ENCODE measurements at places on chromosomes 4 and X.
A peak's percentile ranks its signal among the peaks of the same experiment; 100 is the strongest.

DNA sequence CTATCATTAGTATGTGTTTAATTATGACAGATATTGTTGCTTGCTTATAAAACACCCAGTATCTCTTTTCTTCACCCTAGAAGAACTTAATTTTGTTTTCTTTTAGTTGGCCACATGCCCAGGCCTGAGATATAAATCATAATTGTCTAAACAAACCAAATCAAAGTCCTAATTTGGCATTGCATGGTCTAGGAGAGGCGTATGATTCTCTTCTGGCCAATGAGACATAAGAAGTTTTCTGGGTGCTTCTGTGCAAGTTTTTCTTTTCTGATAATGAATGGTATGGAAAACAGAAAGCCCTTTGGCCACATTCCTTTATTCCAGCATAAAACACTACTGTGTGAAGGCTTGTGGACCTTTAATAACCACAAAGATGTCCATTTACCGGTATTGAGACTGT is 192.9 kb upstream of the CTSO start:
- no peak for DNase-seq

- no peak for DNase-seq
Observed at GRCh38 chr4:152455311-152455710, 80.6 kb downstream of the FBXW7 start.

- DNase-seq: no peak
Observed at GRCh38 chr4:103002551-103002950, 17.0 kb downstream of the SLC9B1 start.

- peak; percentile 22 for DNase-seq
Observed at GRCh38 chr4:7854697-7855370, 84.8 kb downstream of the AFAP1 start.

DNA sequence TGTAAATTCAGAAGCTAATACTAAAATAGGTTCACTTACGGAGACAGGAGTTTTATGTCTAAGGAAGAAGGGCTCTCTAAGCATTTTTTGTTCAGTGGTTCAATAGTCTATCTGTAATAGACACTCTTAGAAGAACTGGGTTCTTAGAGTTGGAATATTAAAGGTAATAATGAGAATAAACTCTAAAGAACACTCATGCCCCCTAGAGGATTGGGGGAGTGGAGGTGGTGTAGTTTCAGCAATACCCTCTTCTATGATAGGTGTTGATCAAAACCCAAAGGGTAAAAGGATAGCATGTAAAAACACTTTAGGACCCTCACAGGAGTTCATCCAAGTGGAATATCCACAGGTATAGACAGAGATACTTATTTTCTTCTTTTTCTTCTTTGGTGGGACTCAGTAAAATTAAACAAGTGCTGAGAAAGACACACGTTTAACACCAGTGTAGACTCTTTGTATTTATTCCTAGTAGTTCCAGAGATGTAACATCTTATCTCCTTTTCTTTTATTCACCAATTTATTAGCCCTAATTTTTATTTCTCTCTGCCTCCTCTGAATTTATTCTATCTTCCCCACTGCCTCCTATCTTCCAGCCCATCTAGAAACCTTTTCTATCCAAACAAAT is 25.7 kb upstream of the MND1 start:
- peak; percentile 8 for DNase-seq

- no peak for DNase-seq
Observed at GRCh38 chr4:8709729-8710360, 117.3 kb downstream of the CPZ start.

DNA sequence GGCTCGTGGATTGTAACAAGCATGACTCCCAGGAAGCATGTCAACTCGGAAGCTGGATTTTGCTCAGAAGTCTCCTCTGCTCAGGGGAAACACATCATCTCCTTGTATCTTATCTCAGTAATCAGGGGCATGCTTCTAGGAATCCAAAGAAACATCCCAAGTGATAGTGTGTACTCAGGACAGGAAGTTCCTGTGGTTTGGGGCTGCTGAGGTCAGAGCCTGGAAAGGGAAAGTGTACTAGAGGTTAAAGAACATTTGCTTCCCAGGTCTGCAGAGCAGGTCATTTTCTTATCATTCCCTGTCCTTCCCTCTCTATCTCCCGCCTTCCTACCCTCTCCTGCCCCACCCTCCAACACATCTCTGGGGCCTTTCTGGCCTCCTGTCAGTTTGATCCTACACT is 38.8 kb downstream of the SLC34A2 start:
- peak; percentile 6 for DNase-seq

DNA sequence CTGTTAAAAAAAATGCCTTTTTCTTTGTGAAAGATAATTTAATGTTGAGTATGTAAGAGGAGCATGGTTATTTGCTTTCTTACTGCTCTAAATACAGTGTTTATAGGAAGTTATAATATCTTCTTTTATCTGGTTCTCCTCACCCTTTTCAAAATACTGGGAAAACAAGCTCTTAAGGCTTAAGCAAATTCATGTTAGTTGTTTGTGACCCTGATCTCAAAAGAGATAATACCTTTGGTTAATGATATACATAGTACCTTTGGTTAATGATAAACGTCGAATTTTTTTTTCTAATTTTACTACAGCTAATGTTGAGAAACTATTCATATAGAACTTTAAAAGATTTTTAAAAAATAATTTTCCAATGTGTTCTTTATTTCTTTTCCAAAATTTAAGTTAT is 180.1 kb downstream of the RAPGEF2 start:
- no peak for DNase-seq

DNA sequence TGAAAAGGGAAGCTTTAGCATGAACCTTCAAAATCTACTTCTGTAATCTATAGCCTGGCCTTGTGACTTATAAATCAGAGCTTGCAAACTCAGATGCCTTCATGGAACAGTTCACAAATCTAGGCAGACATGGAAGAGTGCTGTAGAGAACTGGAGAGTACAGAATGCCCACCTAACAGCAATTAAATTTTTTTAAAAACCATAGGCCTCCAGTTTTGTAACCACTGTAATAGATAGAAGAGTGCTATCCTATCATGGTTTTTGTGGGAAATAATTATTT is 10.4 kb downstream of the MTMR1 start:
- no peak for DNase-seq

DNA sequence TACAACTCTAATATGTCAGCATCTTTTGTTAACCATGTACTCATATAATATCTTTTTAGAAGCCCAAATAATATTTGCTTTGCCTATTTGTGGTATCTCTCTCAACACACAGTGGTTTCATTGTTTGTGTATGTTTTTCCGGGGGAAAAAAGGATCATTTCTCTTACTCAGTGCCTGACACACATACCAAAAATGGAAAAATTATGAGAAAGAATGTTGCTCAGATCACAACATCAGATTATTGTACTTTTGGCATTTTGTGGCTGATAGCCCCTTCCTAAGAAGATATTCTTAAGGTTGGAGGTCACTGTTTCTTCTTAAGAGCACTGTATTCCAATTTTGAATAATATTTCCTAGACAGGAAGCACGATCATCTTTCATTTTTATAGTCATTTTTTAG is 93.6 kb downstream of the PDLIM5 start:
- DNase-seq: peak; percentile 85

- no peak for DNase-seq
Observed at GRCh38 chrX:103250977-103251376, 4.0 kb downstream of the TCEAL8 start.

GRCh38 chr4:128161138-128161537 is 100.0 kb downstream of the LARP1B start:
- no peak for DNase-seq

DNA sequence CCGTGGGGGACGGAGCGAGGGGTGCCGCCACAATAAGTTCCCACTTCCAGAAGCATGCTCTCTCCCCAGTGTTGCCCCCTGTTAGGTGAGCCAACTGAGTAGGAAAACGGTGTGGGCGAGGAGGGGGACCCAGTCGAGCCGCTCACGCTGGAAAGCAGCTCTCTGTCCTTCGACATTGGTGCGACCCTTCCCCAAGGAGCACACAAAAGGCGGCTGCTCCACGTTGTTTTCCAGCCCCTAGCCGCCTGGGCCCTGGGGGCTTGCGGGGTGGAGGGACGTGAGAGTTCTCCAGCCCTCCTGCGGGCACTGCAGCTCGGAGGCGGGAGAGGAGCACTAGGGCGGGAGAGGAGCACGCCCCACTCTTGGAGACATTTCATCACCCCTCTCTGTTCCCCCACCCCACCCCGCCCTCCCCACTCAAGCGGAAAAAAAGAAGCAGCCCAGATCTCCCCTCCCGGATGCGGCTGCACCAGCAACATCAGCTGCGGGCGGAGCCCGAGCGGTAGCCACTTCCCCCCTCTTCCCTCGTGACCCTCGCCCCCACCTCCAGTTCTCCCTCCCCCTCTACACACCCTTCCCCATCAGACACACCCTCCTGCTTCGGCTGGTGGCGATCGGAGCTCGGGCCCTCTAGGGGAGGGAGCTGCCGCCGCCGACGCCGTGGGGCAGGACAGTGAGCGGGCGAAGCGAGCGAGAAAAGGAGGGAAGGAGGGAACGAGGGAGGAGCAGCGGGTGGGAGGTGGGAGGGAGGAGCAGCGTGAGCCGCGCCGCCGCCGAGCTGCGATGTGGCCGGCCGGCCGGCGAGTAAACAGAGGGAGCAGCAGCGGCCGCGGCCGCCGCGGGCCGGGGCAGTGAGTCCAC is at the start of gene DOCK11:
TSS of gene DOCK11 (plus strand) at position 755 of the 861 bp plus-strand sequence. CDS start 157 bp downstream, outside the sequence.
- peak; percentile 80 for DNase-seq

DNA sequence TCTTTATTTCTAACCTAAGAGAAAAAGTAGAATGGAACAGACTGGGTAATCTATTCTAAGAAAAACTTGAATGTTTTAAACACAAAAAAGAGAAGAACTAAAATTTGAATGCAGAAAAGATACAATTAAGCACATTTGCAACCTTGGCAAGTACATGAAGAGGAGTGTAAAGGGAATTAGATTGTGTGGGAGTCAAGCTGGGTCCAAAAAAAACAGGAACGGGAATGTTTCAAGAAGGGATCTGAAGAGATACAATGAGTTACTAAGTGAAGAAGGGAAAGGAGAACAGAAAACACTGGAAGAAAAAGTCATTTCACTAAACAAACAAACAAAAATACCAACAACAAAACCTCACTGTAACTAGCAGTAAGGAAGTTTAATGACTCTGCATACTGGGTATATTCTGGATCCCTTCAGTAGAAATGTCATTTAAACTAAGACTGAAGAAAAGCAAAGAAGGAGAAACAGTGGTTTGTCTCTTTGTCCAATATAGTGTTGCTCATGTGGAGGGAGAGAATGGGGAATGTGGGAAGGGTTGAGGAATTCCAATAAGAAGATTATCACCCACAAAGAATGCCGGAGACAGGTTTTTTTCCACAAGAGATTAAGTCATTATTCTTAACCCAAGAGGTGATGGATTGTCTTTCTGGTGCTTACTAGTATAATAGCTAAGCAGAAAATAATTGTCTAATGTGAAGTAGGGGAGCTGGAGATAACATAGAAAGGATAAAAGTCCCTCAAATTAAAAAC is 50.4 kb upstream of the PTPN13 start:
- DNase-seq: no peak

DNA sequence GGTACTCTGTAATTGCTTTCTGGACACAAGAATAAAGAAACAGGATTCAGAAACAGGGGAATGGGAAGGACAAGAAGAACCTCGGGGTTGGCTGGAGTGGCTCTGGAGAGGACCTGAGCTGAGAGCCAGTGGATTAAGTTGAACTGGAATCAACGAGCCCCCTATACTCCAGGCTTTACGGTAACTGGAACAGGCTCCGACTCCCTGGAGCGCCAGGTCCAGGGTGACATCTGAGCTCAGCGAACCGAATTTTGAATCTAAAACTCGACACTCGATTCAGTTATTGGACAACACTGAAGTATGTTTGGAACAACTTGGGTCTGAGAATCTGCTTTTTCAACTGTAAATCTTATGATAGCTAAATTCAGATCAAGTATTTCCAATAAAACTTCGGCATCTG is 23.9 kb downstream of the HMX1 start:
- DNase-seq: no peak

- DNase-seq: no peak
Observed at GRCh38 chr4:114729068-114729738, 130.6 kb downstream of the UGT8 start.

DNA sequence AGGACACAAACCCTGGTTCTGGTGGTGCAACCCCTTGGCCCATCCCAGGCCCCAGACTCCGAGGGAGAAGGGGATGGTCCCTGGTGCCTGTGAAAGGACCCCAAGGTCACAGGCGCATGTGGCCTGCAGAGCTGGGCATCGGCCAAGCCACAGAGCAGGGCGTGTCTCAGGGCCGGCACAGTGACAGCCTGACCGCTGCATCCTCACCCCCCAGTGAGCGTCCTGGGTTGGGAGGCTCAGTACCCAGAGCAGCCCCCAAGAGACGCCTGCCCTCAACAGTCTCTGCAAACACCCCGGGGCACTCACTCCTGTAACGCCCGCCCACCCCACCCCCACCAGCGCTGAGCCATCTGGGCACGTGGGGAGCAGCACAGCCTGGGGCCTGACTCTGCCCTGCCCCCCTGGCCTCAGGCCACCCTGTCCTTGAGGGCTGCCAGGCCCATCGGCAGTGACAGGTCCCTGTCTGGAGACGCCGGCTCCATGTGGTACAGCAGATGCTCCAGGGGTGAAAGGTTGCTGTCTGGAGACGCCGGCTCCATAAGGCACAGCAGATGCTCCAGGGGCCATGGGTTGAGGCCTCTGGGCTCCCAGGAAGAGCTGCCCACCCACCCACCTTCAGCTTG is 24.5 kb upstream of the CPLX1 start:
- DNase-seq: no peak

GRCh38 chr4:61571761-61572559 is 371.8 kb downstream of the ADGRL3 start:
- DNase-seq: no peak

Measured in PC-9 (cell line).